Hematopoietic multipotent progenitor cell (in vitro differentiated cells): ENCODE measurements at places on chromosomes 11 and 22. TPM values are rescaled to one million over a fixed set of nuclear protein-coding genes. Genes with fewer than 3 reads are reported as not detected.

- no peak for DNase-seq
Measured at GRCh38 chr11:11411401-11411985, 58.4 kb upstream of the CSNK2A3 start.

The LGALS1 gene
- 346 TPM for total RNA-seq

- DNase-seq: peak; percentile 24
Measured at GRCh38 chr22:43094085-43094484, 4.9 kb upstream of the TTLL1 start.

GRCh38 chr11:67158221-67158620 is 39.2 kb downstream of the KDM2A start:
- DNase-seq: no peak

The ACRV1 gene
- total RNA-seq: not detected

DNA sequence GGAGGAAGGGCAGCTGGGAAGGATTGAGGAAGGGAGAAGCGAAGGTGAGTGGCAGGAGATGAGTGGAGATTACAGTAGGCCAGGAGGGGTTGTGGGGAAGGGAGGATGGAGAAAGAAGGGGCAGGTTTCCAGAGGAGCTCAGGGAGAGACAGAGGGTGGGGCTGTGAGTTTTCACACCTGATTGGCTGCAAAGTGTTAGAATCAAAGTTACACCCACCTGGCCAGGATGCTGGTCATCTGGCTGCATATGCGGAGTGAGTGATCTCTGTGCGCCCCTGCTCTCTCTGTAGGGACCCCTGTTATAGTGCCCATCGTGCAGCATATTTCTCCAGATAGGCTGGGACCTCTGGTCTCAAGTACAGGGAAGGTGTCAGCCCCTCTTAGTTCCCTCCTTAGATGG is 18.3 kb downstream of the AMPD3 start:
- no peak for DNase-seq

GRCh38 chr22:36902143-36902926 is 11.1 kb upstream of the CSF2RB start:
- peak; percentile 32 for DNase-seq

DNA sequence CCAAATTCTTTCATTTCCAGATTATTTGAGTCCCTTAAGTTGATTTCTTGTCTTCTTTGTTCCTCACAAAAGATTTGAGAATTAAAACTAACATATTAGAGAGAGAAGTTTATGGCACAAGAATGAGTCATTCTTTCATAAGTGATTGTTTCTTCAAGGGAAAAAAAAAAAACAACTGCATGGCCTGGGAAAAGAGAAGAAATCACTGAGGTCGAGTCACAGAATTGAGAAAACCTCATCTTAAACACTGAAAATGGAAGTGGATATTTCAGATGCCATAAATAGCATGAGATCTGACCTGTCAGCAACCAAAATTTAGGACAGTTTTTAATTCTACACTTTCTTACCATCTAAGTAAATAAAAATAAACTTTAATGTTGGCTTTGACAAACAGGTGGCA is 87.2 kb downstream of the CWF19L2 start:
- DNase-seq: no peak

DNA sequence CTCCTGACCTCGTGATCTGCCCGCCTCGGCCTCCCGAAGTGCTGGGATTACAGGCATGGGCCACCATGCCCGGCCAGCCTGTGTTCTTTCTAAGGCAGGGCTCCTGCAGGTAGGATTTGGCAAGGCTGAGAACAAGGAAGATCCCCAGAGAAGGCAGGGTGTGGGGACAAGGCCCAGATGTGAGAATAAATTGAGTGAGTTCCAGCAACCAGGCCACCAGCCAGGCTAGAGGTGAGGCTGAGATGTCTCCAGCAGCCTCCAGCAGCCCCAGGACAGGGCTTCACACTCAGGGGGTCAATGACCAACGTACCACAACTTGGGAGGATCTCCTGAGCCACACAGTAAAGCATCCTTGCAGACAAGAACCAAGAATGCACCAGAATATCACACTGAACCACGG is 75.1 kb downstream of the BUD13 start:
- no peak for DNase-seq

The TREH gene
- total RNA-seq: not detected

The UCP3 gene
- total RNA-seq: 2.4 TPM

DNA sequence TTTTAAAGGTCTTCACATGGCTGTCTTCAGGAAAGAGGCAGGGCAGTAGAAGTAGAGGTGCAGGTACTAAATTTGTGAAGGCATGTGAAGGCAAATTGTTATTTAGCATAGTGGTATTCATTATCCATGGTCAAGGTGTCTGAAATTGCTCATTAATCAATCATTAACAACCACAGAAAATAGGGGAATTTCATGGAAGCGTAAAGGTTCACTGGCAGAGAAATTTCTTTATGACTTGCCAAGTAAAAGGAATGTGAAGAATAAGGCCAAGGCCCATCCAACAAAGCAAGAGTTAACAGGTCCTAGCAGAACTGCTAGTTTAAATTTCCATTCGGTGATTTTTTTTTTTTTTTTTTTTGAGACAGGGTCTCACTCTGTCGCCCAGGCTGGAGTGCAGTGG is 59.0 kb downstream of the RSF1 start:
- DNase-seq: no peak

DNA sequence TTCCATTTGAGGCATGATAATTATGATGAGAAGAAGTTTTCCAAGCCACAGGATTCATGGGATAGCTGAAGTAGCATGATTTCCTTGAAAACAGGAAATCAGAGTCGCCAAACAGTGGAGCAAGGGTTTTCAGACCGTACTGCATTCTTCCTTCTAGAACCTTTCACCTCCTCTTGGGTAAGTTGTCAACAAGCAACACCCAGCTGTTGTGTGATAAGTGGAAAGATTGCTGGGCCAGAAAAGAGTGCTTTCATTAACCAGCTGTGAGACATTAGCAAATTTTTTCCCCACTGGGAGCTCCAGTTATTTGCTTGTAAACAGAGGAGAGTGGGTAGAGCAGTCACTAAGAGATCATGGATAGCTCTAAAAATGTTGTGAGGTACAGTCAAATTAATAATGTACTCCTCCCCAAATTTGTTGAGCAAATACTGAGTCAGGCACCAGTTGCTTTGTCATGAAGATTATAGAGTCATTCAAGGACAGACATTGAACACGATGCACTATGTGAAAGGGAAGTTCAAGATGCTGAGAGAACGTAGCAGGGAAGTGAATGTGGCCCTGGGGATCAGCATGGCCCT is 11.7 kb upstream of the MPEG1 start:
- DNase-seq: no peak

The SCARF2 gene
- total RNA-seq: 0.54 TPM

- no peak for DNase-seq
Measured at GRCh38 chr11:133048270-133048669, 484.0 kb downstream of the OPCML start.

GRCh38 chr11:2036863-2037486 is 39.3 kb upstream of the H19 start:
- DNase-seq: no peak

DNA sequence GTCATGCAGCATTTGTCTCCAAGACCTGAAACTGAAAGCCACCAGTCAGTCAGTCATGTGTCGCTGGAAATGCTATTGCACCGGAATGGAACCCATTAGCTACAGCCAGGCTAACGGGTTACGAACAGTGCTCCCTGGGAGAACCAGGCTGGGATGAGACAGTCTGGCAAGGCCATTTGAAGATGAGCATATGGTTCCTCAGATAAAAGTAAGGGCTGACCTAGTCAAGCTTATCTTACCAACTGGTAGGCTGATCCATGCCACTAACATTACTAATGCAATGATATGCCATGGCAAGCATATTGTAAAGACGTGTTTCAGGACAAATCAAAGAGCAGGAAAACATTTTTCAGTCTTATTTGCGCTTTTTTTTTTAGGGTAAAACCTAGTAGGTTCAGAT is 28.4 kb downstream of the NAP1L4 start:
- DNase-seq: no peak

The OR4D5 gene
- total RNA-seq: 0.27 TPM

The FAM118B gene
- 7.0 TPM for total RNA-seq

The OR5P2 gene
- not detected for total RNA-seq

- DNase-seq: no peak
Measured at GRCh38 chr11:74581954-74582547, 10.3 kb upstream of the POLD3 start.

DNA sequence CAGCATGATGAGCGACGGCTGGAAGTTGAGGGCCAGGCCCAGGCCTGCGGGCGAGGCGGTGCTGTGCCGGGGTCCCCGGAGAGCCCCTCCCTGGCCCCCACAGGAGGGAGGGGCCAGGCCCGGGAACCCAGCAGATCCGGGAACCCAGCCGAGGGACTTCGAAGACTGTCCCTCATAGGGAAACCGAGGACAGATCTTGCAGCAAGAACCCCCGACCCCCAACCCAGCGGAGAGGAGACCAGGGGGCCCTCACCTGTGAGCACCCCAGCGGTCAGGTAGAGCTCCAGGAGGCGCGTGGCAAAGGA is 2.4 kb downstream of the SLC16A8 start:
- DNase-seq: no peak

DNA sequence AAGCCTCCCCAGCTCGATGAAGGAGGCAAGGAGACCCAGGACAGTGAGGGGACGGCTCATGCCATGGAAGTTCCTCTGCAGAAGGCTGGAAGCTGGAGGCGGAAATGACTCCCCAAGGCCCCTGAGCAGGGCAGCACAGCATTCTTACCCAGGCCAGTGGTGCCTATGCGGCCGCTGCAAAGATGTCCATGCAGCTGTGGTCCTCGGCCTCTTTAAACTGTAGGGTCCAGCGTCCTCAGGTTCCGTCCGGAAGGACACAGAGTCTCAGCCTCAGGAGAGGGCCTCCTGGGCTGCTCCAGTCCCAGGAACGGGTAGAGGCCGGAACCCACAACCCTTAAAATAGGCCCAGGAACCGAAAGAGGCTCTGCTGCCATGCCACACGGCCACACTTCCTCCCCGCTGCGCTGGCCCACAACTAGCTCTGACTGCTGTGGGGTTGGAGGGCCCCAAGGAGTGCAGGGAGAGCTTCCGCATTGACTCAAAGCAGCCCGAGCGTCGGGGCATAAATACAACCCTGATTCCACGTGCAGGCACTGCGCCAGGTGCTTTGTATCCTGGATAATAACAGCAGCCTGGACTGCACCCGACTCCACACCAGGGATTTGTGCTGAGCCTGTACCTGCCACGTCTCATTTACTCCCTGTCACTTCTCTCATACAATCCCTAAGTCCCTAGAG is 5.5 kb downstream of the KIAA0930 start:
- peak; percentile 72 for DNase-seq

The OR8A1 gene
- total RNA-seq: not detected

- DNase-seq: peak; percentile 93
Measured at GRCh38 chr11:121464352-121464946, 11.7 kb upstream of the SORL1-AS1 start.

- no peak for DNase-seq
Measured at GRCh38 chr11:109704432-109704831, 282.4 kb downstream of the C11orf87 start.

DNA sequence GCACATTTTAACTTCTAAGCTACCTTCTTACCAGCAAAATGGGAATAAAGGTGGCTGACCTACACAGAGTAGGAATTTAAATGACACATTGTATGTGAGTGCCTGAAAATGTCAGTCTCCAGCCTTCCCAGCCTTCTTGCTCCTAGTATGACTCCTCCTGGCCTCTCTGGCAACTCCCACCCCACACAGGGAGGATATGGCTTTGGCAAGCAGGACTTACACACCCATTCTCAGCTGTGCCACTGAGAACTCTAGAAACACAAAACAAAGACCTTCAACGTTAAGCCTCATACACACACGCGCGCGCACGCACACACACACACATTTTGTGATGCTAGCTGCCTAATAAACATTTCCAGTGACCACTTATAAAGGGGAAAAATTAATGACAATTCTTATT is 65.8 kb downstream of the PACSIN2 start:
- no peak for DNase-seq

DNA sequence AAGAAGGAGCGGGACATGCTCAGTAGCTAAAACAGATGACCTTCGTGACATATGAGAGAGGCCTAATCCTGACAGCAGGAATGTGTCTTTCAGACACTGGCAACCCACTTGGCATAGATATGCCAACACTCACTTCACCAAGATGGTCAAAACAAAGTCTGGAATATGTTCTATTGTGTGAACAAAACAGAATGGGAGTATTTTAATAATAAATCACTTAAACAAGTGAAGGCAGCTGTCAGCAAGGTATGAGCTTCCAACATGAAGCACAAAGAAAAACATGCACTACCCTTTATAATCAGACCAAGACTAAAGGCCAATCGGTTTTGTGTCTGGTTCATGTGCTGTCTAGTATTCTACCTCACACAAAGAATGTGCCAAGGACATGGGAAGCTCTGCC is 23.1 kb downstream of the CCDC34 start:
- DNase-seq: no peak

The SLC43A1 gene
- 81.6 TPM for total RNA-seq

DNA sequence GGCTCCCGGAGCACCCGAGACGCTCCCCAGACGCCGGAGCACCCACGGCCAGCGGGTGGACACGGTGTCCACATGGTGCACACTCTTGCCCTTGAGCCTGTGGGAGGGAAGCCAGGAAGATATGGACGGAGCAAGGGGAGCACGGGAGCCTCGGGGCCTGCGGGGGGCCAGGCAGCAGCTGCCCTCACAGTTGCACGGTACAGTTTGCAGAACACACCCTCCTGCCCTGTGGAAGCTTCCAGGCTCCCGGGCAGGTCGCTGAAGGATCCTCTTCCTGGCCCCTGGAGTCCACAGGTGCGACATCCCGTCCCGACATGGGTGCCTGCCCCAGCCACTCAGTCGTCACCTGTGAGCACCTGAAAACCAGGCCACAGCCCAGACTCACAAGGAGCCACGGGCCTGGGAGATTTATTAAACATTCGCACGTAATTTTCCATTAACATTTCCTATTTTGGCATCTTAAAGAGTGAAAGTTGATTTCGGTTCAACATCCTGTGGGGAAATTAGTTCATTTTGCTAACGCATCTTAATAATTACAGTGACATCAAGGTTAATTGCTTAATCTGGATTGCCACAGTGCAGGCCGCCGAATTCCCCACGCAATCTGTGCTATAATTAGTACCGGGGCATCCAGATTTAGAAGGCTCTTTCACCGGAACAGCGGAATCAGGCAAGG is 253.3 kb downstream of the BRD1 start:
- DNase-seq: no peak

The TMPRSS13 gene
- 0.54 TPM for total RNA-seq

The RAB36 gene
- total RNA-seq: 1.1 TPM

The PLEKHA7 gene
- total RNA-seq: 2.7 TPM

DNA sequence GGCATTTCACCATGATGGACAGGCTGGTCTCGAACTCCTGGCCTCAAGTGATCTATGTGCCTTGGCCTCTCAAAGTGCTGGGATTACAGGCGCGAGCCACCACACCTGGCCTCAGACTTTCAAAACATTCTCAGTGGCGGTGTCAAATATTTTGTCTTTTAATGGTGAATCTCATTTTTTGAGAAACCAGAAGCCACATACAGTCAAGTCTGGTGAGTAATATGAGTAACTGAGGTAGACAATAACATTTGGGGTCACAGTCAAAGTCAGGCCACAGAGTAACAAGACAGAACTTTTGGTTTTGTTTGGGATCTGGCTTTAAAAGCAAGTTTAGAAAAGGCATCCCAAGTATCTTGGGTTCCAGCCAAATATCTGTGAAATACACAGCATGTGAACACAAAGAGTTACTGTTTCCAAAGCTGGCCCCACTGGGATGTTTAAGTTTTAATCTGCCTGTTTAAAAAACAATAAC is 5.6 kb upstream of the TMA7B start:
- no peak for DNase-seq
